Lung microvascular endothelial cell (primary cell): ENCODE measurements at places on chromosomes 3 and 15. TPM values are rescaled to one million over a fixed set of nuclear protein-coding genes. Genes with fewer than 3 reads are reported as not detected.

DNA sequence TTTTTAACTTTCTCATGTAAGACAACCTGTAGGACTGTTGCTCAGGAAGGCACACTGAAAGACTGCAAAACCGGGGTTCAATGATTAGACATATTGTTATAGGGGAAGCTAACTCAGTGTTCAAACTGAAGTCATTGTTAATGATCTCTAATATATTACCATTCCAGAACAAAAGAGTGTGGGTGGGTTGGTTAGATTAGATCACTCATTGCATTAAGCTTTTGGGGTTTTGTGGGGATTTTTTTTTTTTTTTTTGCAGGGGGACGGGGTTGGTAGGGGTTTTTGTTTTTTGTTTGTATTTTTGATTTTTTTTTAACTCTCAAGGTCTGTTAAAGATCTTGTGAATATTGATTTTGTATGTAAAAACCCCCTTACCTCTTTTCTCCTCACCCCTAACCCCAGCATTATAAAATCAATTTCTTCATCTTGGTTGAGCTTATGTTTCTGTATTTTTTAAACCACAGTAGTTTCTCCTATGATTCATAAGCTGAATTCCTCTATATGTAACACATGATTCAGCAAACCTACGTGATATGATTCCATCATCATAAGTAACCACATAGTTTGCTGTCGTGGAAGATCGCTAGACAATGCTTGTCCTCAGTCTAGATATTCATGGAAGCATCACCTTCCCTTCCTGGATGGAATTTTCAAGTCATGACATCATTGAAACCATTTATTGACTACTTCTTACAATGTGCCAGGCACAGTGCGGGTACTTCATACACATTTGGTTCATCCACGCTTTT, 544.1 kb upstream of the MDFIC2 start:
- DNase-seq: no peak

DNA sequence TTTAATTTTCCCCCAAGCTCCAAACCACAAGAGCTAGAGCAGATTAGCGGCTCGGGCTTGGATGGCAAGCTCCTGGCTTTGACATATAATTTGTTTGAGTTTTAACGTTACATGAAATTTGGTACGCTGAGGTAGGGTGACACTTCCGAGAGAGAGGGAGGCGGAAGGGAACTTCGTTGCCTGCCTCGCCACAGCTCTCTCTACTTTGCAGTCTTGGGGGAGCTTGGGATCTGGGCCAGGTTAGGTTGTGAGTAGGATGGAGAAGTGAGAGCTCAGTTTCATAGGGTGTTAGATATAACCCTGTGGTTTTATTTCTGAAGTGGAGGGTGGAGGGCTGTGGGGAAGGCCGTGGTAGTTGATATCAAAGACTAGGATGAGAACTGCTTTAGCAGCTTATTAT, 39.7 kb downstream of the LRTM1 start:
- no peak for DNase-seq

GRCh38 chr3:170095771-170096170, 58.0 kb downstream of the GPR160 start:
- no peak for DNase-seq

GRCh38 chr3:37731895-37732294, 129.8 kb upstream of the CTDSPL start:
- no peak for DNase-seq

DNA sequence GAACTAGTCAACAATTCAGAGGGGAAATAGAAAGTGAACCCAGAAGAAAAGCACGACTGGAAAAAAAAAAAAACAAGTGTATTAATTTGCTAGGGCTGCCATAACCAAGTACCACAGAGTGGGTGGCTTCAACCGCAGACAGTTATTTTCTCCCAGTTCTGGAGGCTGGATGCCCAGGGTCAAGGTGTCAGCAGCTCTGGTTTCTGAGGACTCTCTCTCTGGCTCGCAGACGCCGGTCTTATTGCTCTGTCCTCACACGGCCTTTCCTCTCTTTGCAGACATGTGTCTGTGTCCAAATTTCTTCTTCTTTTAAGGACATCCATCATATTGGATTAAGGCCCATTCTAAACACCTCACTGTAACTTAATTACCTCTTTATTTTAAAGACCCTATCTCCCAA, 291.8 kb downstream of the XXYLT1 start:
- DNase-seq: no peak

DNA sequence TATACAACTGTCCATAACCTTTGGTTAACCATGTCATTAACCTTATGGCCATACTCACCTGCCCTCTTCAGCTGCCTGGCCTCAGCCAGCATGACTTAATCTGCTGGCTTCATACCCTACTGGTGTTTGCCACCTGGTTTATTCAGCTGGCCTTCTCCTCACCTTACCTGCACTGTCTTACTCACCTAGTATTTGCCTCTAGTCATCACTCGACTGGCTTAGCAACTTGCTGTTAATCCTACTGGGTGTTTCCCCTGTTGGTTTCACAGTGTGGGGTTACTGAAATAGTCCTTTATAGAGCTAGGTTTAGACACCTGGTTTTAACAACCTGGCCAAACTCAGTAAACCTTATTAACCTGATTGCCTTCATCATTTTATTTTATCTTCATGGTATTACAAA, 96.4 kb downstream of the IL12A start:
- DNase-seq: no peak

GRCh38 chr3:141350666-141351065, 17.6 kb upstream of the ZBTB38 start:
- no peak for DNase-seq

The ADAM10 gene
- total RNA-seq: 87.0 and 137 TPM in 2 replicates

The GXYLT2 gene
- under 0.01 and 0.22 TPM in 2 replicates for total RNA-seq

The UTS2B gene
- total RNA-seq: 0.20 and 0.22 TPM in 2 replicates

The SLC35G2 gene
- total RNA-seq: 14.6 and 24.2 TPM in 2 replicates
